Neuronal stem cell (in vitro differentiated cells): ENCODE measurements at places on chromosomes 2 and 18.

- DNase-seq: no peak
Measured at GRCh38 chr2:56770490-56770889, 586.7 kb downstream of the CCDC85A start.

- no peak for DNase-seq
Measured at GRCh38 chr2:11286749-11287148, 57.7 kb downstream of the ROCK2 start.

- no peak for DNase-seq
Measured at GRCh38 chr18:32362484-32362883, 108.2 kb downstream of the GAREM1 start.

GRCh38 chr2:36963106-36963505 is 3.2 kb downstream of the STRN start:
- DNase-seq: no peak

DNA sequence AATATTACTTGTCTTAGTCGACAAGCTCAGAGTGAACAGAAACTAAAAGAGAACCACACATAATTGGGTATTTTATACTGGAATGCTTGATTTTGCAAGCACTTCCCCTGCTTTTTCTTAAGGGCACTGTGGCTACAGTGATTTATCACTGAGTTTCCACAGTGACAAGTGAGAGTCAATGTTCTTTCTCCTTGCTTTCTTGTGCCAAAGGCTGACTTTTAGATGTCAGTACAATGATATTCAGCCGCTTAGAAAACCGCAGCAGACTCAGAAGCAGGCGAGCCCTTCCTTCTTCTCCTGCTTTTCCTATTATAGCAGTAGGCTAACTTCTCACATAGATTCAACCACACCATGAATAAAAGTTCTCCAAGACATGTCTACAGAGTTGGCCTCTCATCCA is 1603.6 kb upstream of the NXPH2 start:
- no peak for DNase-seq

GRCh38 chr2:18856765-18857164 is 267.4 kb upstream of the NT5C1B start:
- no peak for DNase-seq

- no peak for DNase-seq
Measured at GRCh38 chr2:102718387-102719316, 43.2 kb upstream of the TMEM182 start.

GRCh38 chr18:58313491-58314032 is 269.5 kb downstream of the NEDD4L start:
- no peak for DNase-seq

GRCh38 chr18:47901624-47902362 is 28.7 kb downstream of the SMAD2 start:
- DNase-seq: no peak

GRCh38 chr2:98465456-98466226 is 21.0 kb downstream of the INPP4A start:
- DNase-seq: no peak

- no peak for DNase-seq
Measured at GRCh38 chr2:40396124-40396523, 55.8 kb downstream of the SLC8A1 start.

- DNase-seq: no peak
Measured at GRCh38 chr2:46171996-46172546, 125.1 kb upstream of the EPAS1 start.

DNA sequence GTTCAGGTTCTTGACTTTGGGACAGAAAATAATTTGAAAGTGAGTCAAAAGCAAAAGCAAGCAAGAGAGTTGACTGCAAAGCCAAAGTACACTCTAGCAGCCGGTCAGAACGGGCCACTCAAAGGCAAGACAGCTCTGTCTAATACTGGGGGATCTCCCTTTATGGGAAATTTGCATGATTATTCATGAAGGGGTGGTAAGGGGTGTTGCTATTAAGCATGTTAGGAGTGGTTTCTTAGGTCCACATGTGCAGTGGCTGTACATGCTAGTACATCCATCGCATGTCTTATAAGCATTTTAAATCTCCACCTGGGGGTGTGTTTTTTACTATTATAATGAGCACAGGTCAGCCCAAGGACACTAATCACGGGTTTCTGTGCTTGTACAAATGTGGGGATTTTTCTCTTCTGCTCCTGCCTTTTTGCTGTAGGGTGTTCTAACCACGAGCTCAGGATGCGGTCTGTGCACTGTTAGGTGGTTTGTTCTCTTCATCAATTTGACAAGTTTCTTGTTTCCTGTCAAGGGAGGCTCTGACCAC is 60.2 kb upstream of the SPP2 start:
- no peak for DNase-seq

DNA sequence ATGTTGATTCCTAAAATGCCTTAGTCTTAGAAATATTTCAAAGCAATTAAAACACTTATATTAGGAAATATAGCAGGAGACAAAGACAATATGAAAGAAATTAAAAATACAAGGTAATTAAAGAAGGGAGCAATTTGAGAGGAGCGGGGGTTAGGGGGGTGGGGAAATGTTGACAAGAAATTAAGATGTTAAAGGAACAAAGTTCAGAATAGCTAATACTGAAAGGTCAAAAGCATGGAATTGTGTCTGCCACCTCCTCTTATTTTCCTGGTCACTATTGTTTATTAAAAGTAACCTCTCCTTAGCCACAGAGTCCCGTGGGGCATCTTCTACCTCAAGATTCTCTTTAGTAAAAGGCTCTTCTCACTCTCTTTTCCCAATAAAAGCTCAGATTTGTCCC is 244.1 kb downstream of the MREG start:
- DNase-seq: no peak

DNA sequence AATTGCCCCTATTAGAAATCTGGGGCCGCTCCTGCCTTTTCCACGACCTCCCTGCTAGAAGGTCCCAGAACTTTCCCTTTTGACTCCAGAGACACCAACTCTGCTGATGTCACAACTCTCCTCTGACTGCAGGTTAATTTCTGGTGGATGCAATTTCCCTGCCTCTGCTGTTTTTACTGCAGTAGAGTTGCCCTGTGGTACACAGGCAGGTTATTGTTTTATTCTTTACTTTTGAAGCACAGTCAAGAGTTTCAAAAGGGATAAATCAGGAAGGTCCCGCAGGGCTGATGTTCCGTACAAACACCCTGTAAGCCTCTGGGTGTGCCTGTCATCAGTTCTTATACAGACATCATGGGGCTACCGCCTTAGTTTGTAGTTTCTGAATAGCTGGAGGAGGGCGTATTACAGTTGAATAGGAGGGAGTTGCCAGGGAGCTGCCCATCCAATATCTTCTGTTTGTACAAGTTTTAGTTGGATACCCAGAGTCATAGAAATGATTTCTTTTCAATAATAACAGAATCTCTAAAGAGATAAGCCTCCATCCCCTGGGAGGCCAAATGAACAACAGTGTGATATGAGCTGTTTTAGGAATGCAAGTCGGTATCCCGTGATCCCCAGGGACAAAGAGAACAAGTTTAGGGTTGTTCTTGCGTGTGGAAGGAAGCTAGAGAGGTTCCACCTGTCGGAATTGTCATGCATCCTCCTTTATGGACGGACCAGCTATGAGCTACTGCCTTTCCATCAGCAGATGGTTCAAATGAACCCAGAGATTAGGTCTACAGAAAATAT is 108.4 kb upstream of the COPS8 start:
- DNase-seq: no peak

GRCh38 chr18:73617981-73618380 is 529.7 kb downstream of the FBXO15 start:
- DNase-seq: no peak

DNA sequence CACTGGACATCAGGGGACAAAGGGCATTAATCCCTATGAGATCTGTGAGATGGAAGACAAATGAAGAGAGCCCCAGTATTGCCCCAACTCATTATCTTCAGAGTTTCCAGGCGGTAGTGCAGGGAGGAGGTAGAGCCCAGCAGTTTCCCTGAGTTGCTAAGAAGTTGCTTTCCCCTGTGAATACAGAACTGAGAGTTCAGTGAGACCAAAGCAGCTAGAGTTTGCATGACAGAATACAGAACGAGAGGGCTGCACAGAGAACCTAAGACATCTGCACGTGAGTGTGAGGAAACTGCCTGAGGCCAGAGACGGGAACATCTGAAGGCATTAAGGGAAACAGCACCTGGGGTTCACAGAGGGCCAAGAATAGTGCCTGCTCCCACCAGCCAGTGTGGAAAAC is 18.1 kb upstream of the PGAP1 start:
- no peak for DNase-seq

DNA sequence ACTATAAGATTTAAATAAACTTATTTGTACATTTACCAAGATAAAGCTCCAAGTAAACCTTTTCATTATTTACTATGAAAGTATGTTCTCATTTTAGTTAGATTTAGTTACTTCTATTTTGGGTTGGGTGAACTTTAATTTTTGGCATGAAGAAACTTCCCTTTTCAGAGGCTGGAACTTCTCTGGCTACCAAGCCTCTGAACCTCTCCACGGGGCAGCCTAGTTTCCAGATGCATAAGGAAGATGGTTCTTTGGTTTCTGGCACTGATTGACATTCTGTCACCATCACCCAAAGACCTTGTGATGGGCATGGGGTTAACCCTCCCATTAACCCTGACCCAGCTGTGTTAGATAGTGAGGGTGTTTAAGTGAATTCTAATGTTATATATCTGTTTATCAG is 17.1 kb downstream of the PSD4 start:
- DNase-seq: no peak

DNA sequence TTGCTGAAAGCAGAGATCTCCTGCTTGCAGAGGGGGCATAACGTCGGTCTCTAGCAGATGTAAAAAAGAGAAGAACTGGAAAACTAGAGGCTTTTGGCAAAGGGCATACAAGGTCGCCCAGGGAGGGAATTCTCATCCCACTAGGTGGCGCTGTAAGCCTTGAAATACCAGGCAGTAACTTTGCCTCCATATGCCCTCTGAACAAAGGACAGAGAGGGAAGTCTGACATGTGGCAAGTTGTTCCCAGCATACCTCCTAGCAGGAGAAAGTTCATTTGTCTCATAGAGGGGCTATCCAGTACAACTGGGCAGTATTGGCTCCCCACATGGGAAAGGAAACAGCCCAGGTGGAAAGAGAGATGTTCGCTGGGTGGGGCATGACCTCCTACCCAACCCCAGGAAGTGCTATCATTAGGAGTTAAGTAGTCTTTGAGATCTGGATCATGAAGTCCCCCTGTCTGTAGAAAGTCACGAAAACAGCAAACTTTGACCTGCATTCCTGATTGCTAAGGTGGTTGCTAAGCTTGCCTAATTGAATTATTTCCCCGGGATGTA is 39.9 kb downstream of the STK17B start:
- no peak for DNase-seq

- DNase-seq: no peak
Measured at GRCh38 chr2:28506112-28506910, 10.5 kb downstream of the PLB1 start.

- no peak for DNase-seq
Measured at GRCh38 chr2:241273210-241274020, 42.1 kb downstream of the HDLBP start.

- DNase-seq: no peak
Measured at GRCh38 chr2:239035997-239036731, 188.3 kb downstream of the TWIST2 start.

GRCh38 chr2:23614701-23615100 is 229.7 kb downstream of the KLHL29 start:
- DNase-seq: no peak

GRCh38 chr2:134217924-134218323 is 35.9 kb upstream of the MGAT5 start:
- no peak for DNase-seq

GRCh38 chr2:19312949-19313348 is 45.5 kb downstream of the OSR1 start:
- no peak for DNase-seq

GRCh38 chr2:134639265-134639664 is 79.5 kb downstream of the TMEM163 start:
- DNase-seq: no peak

DNA sequence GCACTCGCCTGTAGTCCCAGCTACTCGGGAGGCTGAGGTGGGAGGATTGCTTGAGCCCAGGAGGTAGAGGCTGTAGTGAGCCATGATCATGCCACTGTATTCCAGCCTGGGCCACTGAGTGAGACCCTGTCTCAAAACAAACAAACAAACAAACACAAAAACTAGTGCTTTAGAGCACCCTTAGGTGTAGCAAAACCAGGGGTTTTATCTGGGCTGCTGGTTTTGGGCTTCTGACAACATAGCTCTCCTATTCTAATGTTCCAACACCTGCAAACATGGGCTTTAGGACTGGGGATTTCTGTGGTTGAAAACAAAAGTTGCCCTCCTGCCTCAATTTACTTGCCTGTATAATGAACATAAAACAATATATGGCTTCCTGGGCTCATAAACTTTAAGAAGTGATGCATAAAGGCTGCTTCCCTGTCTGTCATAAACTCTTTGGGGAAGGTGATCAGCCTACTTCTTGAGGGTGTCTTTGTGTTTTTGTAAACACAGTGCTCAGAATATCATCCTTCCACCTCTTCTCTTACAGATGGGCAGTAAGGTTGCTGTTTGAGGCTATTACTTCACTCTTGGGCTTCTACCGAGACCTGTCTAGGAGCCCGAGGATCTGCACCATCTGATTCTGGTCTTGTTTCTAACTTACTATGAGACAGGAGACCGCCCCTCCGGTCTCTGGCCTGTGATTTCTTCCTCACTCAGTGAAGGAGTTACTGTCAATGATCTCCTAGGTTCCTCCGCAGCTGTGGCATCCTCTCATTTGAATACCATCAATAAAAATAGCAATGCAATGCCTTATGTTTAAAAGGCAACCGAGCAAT is 246.5 kb downstream of the MYCN start:
- DNase-seq: no peak

DNA sequence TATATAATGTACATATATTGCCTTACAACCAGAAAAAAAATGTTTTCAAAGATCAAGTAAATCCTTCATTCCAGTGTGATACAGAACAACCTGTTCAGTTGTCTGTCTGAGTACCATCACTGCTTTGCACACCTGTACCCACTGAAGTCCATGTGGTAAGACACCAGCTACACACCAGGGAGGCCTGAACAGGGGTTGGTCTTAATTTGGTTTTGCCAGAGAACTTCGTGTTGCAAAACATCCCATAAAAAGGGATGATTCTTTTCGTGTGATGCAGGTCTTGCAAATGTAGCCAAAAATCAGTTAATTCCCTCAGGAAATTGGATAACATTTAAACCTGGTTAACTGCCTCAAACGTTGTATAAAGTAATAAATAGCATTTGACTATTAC is 73.7 kb upstream of the SLC1A4 start:
- no peak for DNase-seq

DNA sequence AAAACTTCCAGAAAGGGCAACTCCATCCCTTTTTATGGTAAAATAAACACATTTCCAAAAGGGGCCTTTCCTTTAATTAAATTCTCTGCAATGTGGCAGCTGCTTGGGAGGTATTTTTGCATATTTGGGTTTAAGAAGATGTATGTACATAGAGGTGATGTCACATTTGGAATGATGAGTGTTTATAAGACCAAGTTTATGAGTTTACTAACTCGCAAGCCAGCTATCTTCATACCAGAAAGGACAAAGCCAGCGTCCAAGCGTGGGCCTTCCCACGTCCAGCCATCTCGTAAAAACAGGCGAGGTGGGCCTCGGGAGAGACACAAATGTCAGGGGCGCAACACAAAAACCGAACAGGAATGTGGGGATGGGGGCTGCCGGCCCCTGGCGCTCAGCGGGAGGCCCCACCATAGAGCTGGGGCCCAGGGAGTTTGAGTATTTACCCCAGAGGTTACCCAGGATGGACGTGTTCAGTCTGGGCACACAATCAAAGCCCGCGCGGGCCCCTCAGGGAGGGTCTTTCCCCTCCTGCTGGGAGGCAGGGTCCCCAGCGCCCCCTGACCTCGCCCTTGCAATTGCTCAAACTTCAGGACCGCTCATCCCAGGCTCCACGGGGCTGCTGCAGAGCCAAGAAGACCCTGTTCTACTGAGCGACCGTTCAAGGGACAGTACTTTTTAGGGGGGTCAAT is 137.3 kb downstream of the TWIST2 start:
- no peak for DNase-seq
